ENCODE measurements at places on chromosomes 7 and 10.

DNA sequence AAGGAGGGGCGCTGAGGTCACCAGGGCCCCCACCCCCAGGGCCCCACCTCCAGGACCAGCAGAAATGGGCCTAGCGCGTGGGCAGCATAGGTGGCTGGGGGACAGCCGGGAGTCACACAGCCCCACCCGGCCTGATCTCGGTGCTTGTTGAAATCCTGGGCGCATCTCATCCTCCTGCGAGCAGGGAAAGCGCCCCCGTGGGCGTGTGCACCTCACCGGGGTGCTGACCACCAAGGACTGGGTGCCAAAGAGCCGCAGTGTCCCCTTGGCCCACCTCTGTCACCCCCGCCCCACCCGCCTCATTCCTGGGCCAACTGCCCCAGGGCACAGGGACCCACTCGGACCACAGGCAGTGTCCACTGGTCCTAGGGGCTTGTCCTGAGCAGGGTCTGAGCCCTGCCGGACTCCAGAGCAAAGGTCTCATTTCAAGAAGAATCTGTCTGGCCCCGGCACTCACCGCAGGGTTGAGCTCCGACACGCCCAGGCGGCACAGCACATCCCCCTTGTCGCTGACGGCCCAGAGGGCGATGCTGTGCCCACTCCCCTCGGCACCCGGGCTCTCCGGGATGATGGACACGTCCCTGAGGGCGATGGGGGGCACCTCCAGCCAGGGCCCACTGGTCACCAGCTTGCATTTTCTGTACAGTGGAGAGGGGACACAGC is 11.4 kb downstream of the BHLHA15 start:
- DNase-seq, result no peak

GRCh38 chr7:159143780-159144757 is 598 bp downstream of the VIPR2 start:
- DNase-seq, result no peak

- no peak for DNase-seq
Observed at GRCh38 chr10:124185084-124185483, 91.7 kb upstream of the CHST15 start.

DNA sequence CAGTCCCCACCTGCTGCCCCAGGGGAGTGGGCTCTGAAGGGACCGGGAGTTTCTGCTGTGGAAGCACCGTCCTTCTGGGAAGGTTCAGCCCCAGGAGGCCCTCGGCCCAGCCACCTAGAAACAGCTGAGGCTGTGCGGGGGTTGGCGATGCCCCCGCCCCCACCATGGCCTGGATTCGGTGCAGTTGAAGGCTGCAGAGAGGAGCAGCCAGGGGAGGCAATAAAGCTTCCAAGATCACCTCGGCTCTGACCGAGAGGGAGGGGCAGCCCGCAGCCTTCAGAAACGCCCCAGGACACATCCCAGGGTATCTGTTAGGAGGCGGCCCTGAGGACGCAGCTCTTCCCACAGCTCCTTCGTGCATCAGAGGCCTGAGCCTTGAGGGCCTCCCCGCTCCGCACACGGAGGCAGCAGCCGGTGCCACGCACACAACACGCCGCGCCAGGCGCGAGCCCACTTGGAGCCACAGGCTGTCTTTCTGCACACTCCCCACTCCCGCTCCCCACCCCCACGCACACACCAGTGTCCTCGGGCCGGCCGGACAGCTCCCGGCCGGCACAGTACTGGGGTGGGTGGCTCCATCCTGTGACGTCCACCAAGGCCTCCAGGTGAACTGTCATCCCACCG is 1.6 kb downstream of the KNDC1 start:
- DNase-seq, result no peak

- no peak for DNase-seq
Observed at GRCh38 chr10:119505588-119506315, 36.8 kb downstream of the RGS10 start.

DNA sequence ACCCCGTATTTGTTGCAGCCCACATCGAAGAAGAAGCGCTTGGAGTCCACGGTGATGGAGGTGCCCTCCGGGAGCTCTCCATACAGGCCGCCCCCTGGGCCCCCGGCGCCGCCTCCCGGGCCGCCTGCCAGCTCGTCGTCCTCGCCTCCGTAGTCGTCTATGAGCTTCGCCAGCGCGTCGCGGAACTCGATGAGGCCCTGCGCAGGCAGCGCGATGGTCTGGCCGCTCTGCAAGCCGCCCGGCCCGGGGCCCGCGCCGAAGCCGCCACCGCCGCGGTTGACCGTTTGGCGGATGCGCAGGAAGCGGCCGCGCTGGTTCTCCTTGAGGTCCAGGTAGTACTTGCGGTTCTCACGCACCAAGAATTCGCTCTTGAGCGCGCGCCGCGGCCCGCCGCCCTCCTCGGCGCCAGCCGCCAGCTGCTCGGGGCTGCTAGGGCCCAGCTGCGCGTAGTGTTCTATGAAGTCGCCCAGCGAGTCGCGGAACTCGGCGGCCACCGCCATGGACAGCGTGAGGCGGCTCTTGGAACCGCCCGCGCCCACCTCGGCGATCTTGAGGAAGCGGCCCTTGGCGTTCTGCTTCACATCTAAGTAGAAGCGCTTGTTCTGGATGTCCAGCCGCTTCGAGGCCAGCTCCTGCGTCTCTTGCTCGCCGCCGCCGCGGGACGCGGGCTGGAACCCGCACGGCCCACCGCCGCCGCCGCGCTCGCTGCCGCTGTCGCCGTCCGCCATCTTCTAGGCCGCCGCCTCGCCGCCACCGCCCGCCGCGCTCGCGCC is 523 bp downstream of the PURB start:
- DNase-seq, result peak; percentile 9

DNA sequence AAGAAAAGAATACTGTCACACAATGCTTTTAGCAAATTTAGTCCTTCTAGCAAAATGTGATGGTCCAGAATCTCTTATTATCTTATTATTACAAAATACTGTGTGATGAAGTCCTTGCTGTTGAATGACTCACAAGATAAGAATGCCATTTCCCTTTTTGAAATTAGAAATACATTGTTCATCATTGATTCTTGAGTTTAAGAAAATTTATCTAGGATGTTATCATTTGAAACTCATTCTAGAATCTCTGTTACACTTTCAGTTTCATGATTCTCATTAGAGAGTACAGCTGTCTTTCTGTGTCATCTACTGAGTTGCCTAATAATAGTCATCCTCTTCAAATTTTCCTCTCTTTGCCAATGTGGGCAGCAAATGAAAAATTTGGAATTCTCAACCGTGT is 9.6 kb downstream of the ZKSCAN5 start:
- DNase-seq, result no peak

DNA sequence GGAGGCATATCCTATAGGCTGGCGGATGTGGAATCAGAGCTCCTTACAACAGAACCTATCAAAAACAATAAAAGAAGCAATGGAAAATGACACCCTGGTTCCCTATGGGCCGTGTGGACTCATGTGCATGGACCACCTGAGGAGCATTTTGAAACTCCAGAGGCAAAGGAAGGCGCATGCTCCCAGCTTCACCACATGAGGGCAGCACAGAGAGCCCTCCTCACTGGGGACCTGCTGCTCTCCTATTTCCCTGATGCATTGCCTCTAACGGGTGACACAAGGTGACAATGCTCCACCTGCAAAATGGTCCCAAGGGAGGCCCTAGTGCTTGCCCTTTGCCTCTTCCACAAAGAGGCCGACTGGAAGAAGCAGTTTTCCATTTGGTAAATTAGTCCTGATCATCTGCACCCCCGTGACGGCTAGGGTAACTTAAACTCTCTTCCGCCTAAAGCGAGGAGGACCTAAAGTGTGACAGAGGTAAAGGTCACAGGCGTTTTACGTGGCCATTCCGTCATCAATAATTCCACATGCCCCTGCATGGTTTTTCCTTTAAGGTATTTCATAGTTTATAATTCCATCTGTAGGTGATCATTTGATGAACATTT is 67.7 kb downstream of the GPAM start:
- no peak for DNase-seq

DNA sequence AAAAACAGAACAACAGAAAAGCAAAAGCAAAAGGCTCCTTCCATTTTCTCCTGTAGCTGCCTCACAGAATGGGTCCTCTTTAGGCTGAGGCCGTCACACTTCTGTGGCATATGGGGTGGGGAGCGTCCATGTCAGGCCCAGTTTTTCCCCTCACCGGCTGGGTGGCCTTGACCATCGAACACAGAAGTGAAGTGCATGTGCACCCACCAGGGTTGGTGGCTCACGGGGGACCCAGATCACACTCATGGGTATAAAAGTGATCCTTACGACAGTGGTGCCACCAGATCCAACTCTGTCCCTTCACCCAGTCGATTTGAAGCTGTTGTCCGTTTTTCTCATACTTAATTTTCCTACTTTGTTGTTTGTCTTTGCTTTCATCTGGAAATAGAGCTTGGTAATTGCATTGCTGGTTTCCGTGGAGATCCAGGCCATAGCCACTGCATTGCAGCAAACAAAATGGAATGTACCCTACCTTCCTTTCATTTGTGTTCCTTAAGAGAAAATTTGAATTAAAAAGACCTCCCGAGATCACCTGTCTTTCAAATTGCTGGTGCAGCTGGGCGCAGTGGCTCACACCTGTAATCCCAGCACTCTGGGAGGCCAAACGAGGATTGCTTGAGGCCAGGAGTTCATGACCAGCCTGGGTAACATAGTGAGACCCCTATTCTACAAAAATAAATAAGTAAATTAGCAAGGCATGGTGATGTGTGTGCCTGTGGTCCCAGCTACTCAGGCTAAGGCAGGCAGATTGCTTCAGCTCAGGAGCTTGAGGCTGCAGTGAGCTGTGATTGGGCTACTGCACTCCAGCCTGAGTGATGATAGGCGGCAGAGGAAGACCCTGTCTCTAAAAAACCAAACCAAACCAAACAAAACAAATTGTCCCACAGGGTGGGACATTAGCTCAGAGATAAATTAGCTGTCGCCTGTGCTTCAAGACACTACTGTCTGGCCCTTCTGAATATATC is 10.7 kb upstream of the GJD4 start:
- DNase-seq, result no peak

DNA sequence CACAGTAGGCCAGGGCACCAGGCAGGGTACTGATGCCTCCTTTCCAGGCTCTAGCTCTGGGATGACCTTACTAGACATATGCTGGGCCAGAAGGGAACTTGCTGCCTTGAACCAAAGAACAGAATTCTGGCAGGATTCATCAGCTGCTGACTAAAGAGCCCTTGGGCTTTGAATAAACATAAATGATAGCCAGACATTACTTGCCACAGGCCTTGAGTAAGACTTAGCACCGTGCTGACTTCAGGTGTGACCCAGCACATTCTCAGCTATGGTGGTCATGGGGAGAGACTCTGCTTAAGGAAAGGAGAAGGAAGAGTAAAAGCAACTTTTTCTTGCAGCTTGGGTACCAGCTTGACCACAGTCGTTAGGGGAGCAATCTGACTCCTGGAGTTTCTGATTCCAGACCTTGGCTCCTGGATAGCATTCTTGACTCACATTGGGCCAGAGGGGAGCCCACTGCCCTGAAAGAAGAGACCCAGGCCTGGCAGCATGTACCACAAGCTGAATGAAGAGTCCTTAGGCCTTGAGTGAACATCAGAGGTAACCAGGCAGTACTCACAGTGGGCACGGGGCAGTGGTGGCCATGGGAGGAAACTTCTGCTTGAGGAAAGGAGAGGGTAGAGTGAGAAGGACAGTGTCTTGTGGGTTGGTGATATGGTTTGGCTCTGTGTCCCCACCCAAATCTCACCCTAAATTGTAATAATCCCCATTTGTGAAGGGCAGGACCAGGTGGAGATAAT is 926.1 kb upstream of the SORCS1 start:
- DNase-seq, result no peak

- no peak for DNase-seq
Observed at GRCh38 chr10:126565441-126565840, 105.1 kb downstream of the C10orf90 start.

GRCh38 chr7:29043576-29043975 is 85.4 kb upstream of the TRIL start:
- DNase-seq, result no peak

DNA sequence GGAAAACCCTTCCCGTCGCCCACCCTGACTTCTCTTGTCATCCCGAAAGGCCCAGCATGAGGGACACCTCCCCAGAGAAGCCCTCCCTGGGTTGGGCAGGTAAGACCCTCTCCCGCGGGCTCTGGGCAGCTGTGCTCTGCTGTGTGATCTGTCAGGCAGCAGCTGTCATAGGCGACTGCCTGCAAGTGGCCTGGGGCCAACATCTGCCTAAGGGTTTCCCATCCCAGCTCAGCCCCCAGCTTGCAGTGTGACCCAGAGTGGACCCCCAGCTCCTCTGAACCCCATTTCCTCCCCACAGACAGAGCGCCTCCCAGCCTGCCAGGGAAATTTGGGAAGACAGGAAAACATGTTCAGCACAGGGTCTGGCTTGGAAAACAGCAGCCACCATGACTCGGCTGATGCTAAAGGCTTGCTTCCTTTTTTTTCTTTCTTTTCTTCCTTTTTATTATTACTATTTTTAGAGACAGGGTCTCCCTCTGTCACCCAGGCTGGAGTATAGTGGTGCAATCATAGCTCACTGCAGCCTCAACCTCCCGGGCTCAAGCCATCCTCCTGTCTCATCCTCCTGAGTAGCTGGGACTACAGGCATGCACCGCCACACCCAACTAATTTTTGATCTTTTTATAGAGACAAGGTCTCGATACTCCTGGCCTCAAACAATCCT is 18.3 kb upstream of the TNRC18 start:
- no peak for DNase-seq

- DNase-seq, result no peak
Observed at GRCh38 chr10:17026686-17027485, 102.7 kb downstream of the CUBN start.

GRCh38 chr10:113274176-113274829 is 278.6 kb upstream of the HABP2 start:
- no peak for DNase-seq

GRCh38 chr7:155237730-155238129 is 59.9 kb upstream of the INSIG1 start:
- DNase-seq, result no peak

DNA sequence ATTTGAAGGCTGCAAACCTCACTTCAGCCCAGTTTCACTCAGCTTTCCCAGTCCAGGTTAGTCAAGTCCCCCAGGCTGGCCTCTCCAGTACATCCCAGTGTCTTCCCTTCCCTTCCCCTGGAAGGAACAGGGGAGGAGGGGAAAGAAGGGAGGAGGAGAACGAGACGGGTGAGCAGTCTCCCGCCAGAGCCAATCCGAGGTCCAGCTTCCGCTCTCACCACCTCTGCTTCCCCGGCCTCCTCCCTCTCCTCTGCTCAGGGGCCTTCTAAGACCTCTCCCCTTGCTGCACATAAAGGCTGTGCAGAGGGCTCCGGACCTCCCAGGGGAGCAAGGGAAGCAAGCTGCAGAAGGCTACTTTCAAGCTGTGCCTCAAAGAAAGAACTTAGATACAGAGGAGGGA is 4.1 kb downstream of the ATG9B start:
- DNase-seq, result no peak

GRCh38 chr10:70034232-70034631 is 18.4 kb upstream of the MACROH2A2 start:
- DNase-seq, result no peak

DNA sequence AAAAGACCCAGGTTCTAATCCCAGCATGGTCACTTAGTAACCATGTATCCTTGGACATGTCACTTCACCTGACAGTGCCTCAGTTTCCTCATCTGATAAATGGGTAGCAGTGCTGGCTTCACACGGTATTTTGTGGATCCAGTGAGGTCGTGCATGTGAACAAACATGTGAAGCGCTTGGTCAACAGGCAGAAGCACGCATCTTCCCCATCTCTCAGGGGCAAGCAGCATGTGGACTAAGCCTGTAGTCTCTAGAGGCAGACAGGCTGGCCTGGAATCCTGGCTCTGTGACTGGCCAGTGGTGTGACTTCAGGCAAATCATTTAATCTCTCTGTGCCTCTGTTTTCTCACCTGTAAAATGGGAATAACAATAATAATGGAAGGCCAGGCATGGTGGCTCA is 115.8 kb downstream of the C10orf105 start:
- no peak for DNase-seq

Data from NCI-H1417 treated with DMSO at 0.1 percent for 48 hours (cell line).